ENCODE measurements at places on chromosomes 3 and 15.

DNA sequence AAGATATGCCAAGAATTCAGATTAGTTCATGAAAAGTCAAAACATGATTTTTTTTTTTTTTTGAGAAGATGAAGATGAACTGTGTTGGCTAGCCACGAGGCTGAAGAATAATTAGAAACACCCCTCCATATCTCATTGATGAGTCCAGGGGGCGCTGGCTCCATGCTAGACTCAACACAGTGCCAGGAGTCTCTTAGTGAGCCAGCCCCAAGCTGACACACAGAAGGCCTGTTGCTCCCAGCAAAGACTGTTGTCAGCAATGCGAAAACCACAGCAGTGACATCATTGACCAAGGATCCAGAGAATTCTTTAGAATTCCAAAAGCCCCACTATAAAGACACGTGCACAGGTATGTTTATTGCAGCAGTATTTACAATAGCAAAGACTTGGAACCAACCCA is 185.2 kb downstream of the ANXA2 start:
- DNase-seq: no peak

GRCh38 chr3:183116025-183116614 is 16.8 kb upstream of the MCCC1 start:
- peak; percentile 100 for DNase-seq

DNA sequence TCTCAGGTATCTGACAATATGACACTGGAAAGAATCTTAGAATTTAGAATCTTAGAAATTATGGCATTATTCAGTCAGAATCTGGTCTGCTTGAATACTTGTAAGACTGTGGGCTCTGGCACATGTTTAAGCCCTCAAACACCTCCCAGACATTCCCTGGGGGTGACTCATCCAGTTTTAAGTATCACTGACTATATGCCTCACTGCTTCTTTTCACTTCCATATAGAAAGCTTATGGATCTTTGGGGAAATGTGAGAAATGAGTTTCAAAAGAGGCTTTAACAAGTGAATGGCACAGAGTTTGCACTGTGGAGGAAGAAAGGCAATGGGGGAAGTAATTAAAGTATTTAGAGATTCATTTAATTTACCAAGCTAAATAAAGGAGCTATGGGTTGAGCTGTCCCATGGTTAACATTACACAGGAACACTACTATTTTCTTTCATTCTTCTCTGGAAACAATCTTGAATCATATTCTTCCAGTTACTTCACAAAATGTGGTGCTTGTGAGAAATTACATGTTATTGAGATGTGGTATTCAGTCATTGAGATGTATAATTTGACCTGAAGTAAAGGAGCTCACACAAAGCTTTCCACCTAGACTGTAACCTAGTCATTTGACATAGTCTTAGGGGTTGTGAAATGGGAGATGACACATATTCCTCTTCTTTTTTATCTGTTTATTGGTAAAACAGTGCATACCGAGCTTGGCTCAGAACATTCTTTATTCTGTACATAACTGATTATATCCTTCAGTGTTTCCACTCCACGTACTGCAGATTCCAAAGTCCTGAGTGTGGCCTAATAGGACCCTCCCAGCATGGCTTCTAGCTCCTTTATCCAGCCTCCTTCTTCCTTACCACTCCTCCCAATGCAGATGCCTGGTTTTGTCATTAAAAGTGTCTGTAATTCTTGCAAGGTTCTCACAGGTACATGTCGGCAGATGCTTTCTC is 544.6 kb upstream of the NECTIN3 start:
- no peak for DNase-seq

- DNase-seq: no peak
Observed at GRCh38 chr3:17985658-17986347, 243.4 kb upstream of the TBC1D5 start.
